ENCODE measurements at places on chromosomes 4 and X.

GRCh38 chr4:1473718-1474117, 67.5 kb upstream of the NKX1-1 start:
- no peak for DNase-seq

DNA sequence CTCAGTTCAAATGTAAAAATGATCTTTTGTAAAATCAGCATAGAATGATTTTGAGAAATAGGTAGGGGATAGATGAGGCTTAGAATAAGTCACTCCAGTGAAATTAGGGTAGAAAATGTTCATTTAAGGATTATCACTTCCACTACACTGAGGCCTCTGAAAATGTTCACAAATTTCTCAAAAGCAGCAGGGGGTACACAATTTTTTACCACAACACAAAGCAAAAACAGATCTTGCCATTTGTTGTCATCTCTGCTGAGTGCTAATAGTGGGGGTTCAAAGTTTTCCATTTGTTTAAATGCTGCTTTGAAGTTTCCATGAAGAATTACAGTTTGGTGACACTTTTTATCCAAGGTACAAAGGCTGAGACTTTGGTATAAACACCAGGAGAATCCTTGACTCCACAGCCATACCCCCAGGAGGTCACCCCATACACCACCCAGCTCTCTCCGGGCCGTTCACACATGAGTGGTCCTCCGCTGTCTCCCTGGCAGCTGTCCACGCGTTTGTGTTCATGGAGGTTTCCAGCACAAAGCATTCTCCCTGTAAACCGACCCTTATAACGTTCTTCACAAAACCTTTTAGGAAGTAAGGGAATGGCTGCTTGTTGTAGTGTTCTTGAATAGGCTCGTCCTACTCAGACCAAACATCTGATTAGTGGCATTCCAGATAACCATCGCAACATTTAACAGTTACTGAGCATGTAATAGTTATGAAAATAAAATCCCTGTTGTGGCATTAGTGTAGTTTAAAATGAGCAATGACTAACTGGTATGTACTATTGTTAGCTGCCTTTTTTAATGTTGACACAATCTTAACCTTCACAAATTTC, 71.0 kb downstream of the PRSS12 start:
- DNase-seq: no peak

GRCh38 chrX:54178100-54178940, 4.7 kb downstream of the FAM120C start:
- no peak for DNase-seq

DNA sequence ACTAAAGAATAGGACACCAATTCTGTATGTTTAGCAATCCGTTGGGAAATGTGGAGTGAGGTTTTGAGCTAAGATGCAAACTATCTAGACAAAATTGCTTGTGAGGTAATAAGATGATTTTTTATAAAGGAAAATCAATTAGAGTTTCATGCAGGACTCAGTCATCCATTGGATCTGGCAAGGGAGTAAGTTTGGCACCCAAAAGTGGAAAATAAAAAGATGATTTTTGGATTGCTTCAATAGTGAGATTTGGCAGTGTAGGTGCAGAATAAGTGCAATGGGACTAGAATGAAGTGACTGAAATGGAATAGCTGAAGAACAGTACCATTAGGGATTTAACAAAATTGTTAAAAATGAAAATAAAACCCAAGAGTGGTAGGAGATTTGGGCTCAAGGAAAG, 290.5 kb upstream of the EPHA5 start:
- no peak for DNase-seq

DNA sequence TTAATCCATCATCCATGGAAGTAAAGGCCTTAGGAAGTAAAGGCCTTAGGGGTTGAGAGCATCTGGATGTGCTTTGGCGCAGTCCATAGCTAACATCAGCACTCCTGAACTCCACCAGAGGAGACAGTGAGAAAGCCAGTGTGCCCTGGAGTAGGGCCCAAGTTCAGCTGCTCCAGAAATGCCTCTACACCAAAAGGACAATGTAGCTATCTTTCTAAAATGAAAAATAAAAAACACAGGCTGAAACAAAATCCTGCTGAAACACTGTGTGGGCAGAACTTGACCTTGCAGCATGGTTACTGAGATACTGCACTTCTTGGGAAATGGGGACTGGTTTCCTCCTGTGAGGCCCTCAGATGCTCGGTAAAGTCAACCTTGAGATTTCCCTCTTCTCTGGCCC, 29.3 kb downstream of the SH3RF1 start:
- DNase-seq: no peak

DNA sequence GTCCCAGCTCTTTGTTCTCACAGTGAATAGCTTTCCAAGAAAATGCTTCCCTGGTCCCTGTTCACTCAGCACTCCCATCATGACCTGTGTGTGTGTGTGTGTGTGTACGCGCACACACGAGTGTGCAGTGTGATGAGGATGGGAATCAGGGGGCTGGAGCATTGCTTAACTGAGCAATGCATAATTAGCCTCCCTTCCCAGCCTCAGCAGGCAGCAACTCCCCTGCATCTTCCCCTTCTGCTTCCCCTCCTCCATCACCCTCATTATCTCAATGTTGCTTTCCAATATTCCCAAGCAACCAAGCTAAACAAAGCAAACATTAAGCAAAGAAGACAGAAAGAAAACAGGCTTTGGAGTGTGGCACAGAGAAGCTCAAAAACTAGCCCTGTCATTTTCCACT, 137.0 kb downstream of the RBM47 start:
- DNase-seq: no peak

DNA sequence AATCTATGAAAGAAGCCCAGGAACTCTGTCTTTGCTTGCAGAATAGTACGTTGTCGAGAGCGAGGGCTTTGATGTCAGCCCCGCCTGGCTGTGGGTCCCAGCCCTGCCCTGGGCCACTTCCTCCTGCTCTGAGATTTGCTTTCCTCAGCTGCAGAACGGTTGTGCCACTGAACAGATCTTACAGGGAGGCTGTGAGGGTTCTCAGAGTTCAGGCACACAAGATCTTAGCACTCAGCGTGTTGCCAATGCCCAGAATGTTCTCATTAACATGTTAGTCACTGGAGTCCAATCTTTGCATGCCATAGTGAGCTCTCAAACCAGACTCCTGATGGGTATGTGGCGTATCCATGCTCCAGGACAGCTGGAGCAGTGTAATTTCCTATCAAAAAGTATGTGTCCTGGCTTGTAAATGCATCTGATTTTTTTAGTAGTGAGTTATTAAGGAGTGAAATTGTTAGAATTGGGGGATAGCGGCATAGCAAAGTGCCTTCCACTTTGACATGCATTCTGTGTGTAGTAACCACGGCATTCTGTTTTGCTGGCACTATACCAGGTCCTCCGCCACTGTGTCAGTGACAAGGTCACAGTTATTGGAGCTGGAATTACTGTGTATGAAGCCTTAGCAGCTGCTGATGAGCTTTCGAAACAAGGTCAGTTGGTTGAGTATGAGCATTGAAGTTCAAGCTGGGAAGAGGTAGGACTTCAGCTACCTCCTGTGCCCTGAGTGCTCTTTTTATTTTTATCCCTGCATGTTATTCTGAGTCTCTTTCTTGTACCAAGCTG, 31.6 kb downstream of the TKTL1 start:
- DNase-seq: peak; percentile 84

DNA sequence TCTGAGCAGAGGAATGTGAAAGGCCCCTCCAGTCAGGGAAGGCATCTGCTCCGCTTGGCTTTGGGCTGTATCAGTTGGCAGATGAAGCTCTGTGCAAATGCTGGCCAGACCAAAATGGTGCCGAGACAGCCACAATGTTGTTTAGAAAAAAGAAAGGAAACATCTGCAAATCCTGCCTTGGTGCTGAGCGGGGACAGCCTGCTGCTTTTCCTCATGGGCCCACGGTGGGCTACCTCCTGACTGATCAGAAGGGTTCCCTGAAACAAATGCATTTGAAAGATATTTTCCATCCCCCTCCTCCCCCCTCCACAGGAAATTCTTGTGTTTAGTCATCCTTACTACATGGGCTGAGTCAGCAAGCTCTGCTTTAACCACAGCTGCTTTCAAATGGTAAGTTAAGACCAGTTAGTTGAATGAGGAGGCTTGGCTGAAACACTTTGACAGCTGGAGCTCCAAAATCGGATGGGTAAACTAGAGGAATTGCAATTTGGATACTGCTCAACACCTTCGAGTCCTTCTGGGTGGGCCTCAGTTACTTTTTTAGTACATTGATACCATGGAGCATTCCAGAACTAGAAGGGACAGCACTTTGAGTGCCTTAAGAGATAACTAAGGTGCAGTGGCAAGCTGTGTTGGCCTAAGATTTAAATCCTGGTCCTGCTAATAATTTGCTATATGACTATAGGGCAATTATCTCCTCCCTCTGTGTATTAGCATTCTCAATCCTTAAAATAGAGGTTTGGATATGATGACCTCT, 36.0 kb downstream of the PLAC1 start:
- peak; percentile 64 for DNase-seq

DNA sequence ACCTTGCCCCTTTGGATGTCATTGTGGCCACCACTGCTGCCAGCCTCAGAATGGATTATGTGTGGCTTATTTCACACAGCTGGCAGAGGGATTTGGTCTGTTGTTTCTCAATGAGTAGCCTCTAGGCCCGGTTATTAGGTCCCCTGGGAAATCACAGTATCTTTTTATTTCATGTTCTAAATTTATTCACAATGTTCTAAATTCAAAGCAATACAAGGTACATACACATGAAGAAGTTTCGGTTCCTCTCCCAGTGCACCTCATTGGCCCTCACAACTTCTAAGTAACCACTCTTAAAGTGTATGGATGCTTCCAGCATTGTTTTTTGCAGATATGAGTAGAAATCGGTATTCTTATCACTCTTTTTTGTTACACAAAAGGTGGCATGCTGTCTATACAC, 262.7 kb downstream of the RCHY1 start:
- no peak for DNase-seq

DNA sequence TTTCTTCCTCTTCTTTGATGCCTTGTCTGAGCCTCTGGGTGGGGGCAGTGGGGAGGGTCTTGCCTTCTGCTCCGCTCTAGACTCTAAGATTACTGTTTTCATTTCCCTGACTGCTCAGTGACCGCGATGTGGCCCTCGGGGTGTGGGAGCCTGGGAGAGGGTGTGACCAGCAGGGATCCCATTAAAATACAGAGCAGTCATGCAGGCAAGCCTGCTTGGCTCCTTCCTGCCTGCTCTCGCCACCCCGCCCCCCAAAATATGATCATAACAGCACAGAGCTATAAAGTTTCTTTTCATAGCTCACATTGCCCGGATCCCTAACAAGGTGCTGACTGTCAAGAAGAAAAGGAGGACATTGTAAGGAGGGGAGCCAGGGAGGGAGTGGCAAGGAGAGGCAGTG, 332.9 kb downstream of the RAB28 start:
- no peak for DNase-seq

GRCh38 chrX:68833448-68833805, 4.6 kb downstream of the EFNB1 start:
- DNase-seq: no peak

DNA sequence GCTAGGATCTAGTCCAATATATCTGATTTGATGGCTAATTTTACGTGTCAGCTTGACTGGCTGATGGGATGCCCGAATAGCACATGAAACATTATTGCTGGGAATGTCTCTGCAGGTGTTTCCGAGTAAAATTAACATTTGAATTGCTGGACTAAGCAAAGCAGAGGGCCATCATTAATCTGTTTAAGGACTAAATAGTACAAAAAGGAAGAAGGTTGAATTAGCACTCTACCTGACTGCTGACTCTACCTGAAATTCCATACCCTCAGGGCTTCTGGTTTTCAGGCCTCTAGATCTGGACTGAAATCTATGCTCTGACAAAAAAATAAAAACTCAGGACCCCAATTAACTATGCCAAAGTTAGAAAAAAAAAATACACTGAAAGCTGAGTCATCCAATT, 1021.9 kb downstream of the FAM133A start:
- DNase-seq: no peak

GRCh38 chr4:63396269-63396668, 1013.0 kb downstream of the TECRL start:
- DNase-seq: no peak

DNA sequence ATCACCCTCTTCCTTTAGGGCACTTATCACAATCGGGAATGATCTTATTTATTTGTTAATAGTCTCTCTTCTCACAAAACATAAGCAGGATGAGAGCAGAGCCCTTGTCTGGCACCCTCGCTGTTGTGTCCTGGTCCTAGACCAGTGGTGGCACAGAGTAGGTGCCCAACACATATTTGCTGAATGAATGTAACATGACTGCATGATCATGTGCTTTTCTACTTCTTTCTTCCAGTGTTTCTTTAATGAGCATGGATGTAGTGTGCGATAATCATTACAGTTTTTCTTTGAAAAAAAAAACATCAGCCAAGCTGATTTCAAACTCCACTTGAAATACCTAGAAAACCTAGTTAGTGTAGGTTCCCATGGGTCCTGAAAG, 164.1 kb downstream of the CHIC2 start:
- DNase-seq: no peak

DNA sequence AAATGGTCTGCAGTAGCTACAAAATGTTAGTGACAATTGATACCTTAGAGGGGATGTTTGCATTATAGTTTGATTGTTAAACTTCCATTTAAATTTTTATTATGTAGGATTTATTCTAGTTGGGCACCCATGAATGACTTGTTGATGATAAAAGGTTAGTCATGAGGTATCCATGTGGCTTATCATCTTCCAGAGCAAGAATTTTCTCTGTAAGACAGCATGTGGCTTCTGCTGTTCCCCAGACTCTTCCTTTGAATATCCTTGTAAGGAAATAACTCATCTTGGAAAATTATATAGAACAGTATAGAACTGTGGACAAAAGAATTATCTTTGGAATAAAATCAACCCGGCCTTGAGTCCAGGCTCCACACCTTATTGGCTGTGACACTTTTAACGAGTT, 40.1 kb upstream of the KLHL8 start:
- DNase-seq: no peak
